ENCODE measurements at places on chromosomes 12 and 14.

- DNase-seq, result no peak
Measured at GRCh38 chr12:76633415-76633814, 73.8 kb upstream of the OSBPL8 start.

- no peak for DNase-seq
Measured at GRCh38 chr14:104579507-104579906, at the start of gene C14orf180. C14orf180 (plus strand) TSS chr14:104579764; CDS start chr14:104586431, 6,667 bp downstream.

DNA sequence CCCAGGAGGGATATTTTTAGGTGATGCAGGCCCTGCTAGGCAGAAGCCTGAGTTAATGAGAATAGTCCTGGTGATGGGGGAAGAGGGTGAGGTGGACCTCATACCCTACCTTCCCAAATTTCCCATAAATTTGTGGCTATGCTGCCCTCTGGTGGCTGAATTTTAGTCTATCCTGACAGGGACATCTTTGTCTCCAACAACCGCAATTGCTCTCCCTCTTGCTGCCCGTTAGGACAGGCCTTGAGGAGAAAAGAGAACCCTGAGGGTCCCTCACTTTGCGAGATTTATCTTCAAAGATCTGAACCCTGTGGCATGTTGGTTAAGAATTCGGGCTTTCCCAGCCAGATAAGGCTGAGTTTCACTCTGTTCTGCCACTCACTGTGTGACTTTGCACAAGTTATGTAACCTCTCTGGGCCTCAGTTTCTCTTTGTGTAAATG, 9.8 kb upstream of the ZNF385A start:
- no peak for DNase-seq

DNA sequence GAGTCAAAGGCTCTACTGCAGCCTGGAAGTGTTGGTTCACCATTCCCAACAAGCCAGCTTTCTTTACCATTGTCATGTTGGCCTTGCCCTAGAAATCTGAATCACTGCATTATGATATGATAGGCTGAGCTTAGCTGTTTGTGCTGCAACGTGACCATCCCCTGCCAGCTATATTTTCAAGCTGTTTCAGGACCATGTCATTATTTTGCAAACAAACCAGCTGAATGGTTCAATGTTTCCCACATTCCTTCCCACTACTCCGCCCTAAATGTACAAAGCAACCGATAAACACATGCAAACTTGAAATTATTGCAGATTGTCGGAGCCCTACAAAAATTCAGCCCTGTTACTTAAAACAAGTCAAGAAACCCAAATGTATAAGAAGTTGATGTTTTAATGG, 136.1 kb downstream of the KICS2 start:
- no peak for DNase-seq
